ENCODE measurements at places on chromosomes 1 and 21.
A peak's percentile ranks its signal among the peaks of the same experiment; 100 is the strongest.

GRCh38 chr1:30597711-30598110 is 125.7 kb downstream of the MATN1 start:
- DNase-seq: no peak

DNA sequence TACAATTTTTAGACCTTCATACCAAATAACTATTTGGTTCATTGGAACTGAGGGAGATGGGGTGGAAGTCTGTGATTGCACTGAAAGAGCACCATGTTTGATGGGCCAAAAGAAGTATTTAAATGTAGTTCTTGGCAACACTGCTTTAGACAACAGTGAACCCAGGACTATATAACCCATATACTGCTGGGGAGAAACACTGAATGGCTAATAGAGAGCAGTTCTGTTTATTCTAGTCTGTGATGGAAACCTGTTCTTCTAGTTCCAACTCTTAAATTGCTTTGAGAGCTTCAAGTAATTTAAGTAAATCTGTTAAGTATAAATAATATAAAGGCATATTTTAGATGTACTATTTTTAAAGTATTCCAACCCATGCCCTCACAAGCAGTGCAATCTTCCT is 96.3 kb downstream of the NIBAN1 start:
- DNase-seq: no peak

GRCh38 chr1:101314244-101314643 is 77.4 kb downstream of the S1PR1 start:
- no peak for DNase-seq

DNA sequence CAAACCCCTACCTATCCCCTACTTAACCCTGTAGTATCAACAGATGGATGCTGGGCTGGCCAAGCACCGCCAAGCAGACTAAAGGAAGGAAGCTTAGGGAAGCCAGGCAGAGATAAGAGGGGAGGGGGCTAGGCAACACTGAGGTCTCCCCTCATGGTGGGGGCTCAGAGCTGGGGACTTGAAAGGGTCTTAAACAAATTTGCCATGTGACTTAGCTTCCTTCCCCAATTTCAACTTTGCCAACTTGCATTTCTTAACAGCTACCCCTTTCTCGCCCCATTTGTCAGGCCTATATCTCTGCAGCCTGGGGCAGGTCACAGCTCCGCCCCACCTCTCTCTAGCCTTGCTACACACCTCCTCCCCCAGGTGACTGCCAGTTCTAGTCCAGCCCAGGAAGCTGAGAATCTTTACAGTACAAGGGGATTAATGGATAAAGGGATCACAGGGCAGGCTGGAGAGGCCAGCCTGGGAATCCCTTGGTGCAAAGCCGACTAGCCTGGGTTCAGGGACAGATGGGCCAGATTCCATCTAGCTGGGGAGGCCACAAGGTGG is 3.4 kb downstream of the KIF21B start:
- DNase-seq: no peak

DNA sequence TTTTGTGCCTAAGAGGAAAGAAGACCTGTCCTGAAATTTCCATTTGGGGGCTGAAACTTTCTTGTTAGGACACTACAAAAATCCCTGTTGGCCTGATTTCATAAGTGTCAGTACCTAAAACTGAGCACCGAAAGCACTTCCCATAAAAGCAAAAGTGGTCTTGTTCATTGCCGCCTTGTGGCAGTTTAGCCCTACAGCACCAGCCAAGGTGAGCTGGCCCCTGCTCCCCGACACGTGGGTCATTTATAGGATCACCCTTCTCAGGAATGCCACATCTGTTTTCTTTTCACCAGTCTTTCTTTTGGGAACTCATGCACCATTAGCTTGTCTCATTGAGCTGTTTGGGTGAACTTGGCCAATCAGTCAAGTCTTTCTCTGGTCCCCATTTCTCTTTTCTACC is 155.8 kb upstream of the KAZN start:
- DNase-seq: no peak

DNA sequence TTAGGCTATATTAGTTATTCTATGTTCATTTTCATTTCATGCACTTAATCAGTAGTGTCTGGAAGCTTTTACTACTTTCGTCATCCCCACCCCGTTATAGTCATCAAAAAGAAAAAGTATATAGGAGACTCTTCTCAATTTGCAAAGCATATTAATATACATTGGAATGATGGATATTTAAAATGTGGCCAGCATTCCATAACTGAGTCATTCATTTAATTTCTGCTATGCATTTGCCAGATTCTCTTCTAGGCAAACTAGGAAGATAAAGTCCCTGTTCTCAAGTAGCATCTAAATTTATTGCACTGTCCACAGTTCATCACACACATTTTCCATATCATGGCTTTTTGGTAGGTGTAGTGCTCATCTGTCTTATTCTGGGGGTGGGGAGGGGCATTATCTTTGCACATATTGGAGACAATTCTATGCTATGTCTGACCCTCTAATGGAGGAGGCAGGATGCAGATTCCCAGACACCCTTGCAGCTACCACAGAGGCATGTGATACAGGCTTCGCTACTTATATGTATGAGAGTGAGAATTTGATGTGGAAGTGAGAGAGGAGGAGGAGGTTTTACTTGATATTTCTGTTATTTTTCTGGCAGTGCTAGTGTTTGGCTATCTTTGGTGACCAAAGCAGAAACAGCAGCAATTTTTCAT is 125.8 kb downstream of the CTH start:
- no peak for DNase-seq

- no peak for DNase-seq
Measured at GRCh38 chr1:109167001-109167506, 46.7 kb upstream of the SARS1 start.

DNA sequence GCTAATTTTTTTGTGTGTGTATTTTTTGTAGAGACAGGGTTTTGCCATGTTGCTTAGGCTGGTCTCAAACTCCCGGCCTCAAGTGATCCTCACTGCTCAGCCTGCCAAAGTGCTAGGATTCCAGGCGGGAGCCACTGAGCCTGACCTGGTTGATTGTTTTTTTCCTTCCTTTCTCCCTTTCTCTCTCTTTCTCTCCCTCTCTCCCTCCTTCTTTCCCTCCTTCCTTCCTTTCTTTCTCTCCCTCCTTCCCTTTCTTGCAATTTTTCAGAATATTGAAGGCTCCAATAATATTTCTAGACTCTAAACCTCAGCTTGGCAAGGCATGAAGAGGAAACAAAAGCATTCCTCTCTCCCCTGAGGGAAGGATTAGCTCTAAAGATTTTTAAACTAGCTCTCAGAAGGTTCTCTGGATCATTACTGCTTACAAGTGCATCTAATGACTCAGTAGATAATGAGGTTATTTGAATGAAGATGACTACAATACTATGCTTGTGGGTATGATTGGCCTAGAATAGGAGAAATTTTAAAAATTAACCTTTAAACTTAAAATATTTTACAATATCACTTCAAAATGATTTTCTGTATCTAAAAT is 68.5 kb upstream of the GADD45A start:
- DNase-seq: peak; percentile 33

Data from retinal pigment epithelial cell (primary cell).